Stimulated activated effector memory CD8-positive, alpha-beta T cell treated with anti-CD3 and anti-CD28 coated beads, Interleukin-12 subunit alpha, Interleukin-12 subunit beta, amount 100 ng/mL, for 72 hours (primary cell): ENCODE measurements at places on chromosomes 7 and 10.

DNA sequence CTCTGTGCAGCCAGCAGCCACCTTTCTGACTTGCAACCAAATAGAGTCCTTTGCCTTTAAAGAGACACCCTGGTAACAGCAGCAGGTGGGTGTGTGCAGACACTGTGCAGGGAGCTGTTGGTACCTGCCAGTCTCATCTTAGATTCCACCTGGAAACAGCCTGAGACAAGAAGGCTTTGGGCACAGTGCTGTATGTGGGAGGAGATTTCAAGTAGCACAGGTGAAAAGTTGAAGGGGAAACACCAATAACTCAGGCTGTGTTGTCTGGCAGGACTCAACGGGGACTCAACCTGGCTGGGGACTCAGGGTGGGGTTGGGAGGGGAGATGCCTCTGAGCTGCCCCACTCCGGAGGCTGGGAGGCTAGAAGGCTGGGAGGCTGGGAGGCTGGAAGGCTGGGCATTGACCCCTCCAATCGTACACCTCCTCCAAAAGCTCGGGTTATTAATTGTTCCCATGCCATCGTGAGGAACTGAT is 6.7 kb downstream of the CPXM2 start:
- DNase-seq: no peak

GRCh38 chr10:102492983-102493382 is 9.5 kb downstream of the ACTR1A start:
- DNase-seq: no peak

GRCh38 chr7:117053432-117053831 is 100.1 kb downstream of the ST7 start:
- no peak for DNase-seq

- DNase-seq: no peak
Observed at GRCh38 chr7:105896407-105896911, 20.1 kb upstream of the ATXN7L1 start.

- DNase-seq: no peak
Observed at GRCh38 chr10:45023426-45023825, 22.7 kb downstream of the ZNF22 start.

DNA sequence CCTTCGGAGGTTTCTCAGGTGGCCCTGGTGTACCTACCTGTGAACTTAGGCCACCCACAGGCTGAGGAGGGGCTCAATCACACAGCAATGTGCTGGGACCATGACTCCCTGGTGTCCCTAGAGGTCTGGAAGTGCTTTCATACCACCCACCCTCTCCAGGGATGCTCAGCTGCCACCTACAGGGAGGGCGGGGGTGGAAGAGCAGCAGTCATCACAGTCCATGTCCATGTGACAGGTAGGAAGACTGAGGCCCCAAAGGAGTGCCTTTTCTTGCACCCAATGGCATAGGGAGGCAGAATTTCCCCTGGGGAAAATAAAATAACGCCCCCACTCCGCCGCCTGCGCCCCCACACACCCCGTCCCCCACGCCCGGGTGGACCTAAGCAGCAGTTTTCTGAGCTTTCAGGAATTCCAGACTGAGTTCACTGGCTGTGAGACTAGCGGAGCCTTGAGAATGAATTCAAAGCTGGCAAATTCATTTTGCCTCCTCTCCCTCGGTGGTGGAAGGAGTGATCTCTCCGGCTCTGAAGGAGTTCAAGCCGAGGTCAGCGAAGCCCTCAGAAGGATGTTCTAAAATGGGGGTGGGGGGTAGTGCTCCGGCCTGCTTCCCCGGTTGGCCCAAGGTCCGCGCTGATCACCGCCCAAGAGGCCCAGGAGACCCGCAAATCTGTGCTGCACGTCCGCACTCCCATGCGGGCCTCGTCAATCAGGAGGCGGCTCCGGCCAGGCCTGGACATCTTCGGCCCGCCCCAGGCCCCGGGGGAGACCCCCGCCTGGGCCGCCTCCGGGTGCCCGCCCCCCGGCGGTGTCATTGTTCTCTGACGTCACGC is 2.1 kb upstream of the ZMIZ1 start:
- no peak for DNase-seq

- DNase-seq: no peak
Observed at GRCh38 chr10:75755528-75755927, 324.1 kb downstream of the LRMDA start.

- DNase-seq: no peak
Observed at GRCh38 chr10:125878957-125879835, 1.9 kb downstream of the DHX32 start.

GRCh38 chr10:119290301-119291048 is 83.1 kb downstream of the GRK5 start:
- DNase-seq: no peak

DNA sequence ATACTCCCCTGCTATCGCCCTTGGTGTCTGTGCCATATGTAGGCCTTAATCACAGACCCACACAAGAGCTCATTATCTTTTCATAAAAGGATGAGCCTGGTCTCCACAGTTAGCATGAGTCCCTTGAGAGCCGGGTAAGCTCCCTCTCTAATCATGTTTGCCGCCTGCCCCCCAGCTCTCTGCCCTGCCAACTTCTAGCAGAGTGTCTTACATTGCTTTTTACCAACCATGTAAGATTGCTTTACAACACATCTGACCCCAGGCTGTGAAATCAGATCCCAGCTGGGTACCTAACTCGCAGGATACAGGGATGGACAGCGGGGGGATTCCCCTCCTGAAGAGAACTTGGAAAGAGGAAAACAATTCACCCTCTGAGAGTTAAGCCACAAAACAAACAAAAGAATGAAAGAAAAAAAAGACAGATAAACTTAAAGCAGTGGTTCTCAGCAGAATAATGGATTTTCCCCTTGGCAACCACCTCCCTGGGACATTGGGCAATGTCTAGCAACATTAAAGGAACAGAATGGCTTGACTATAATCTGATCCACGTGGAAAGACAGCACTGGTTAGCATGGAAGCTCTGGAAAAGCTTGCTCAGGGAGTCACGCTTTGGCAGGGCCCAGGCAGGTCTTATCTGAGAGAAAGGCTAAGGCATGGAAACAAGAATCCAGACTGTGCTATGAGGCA is 39.4 kb upstream of the ATOH7 start:
- DNase-seq: no peak

GRCh38 chr10:3499120-3499519 is 285.9 kb downstream of the KLF6 start:
- no peak for DNase-seq

- DNase-seq: no peak
Observed at GRCh38 chr7:30835396-30835915, 64.2 kb downstream of the MINDY4 start.
